Spinal cord (tissue), 10 donors: ENCODE measurements at places on chromosomes 6 and 20. TPM values are rescaled to one million over a fixed set of nuclear protein-coding genes. Genes with fewer than 3 reads are reported as not detected.

The C6orf132 gene
- total RNA-seq, result 0.10 TPM

The DUSP15 gene
- total RNA-seq, result 13.3 TPM

The SLC22A16 gene
- 1.3 TPM for total RNA-seq

The SASH1 gene
- 77.3 TPM for total RNA-seq

The TTPAL gene
- 11.4 TPM for total RNA-seq

The JAG1 gene
- 63.4 TPM for total RNA-seq

The RWDD2A gene
- 11.4 TPM for total RNA-seq

The LGSN gene
- total RNA-seq, result 0.39 TPM

The LHFPL5 gene
- total RNA-seq, result 0.79 TPM

The RNF182 gene
- 25.6 TPM for total RNA-seq

The GLO1 gene
- 159 TPM for total RNA-seq

The ELOVL4 gene
- 78.2 TPM for total RNA-seq

The JPH2 gene
- total RNA-seq, result 1.7 TPM

The MUC21 gene
- total RNA-seq, result not detected

The TLDC2 gene
- 0.28 TPM for total RNA-seq

The CCM2L gene
- 3.8 TPM for total RNA-seq

The TTLL9 gene
- total RNA-seq, result 12.1 TPM

The CTCFL gene
- 0.28 TPM for total RNA-seq

The SCGN gene
- total RNA-seq, result 2.9 TPM

The PET117 gene
- total RNA-seq, result 12.7 TPM

The ANGPT4 gene
- 0.39 TPM for total RNA-seq

The ARMC12 gene
- 0.99 TPM for total RNA-seq

The CYP39A1 gene
- 8.6 TPM for total RNA-seq

The WTAP gene
- 98.1 TPM for total RNA-seq

The PTPRK gene
- total RNA-seq, result 63.4 TPM

The PCMTD2 gene
- total RNA-seq, result 79.6 TPM

The FOXF2 gene
- total RNA-seq, result 7.6 TPM

The SIM1 gene
- 1.2 TPM for total RNA-seq

The AFG1L gene
- total RNA-seq, result 11.3 TPM

The FAM184A gene
- 30.3 TPM for total RNA-seq

The TRIM15 gene
- not detected for total RNA-seq

The CALHM4 gene
- total RNA-seq, result 0.30 TPM

The GNRH2 gene
- total RNA-seq, result 0.44 TPM

The CYP24A1 gene
- 0.28 TPM for total RNA-seq

The PSORS1C2 gene
- total RNA-seq, result not detected

The HSPA12B gene
- total RNA-seq, result 4.1 TPM

The ZNF133 gene
- total RNA-seq, result 24.2 TPM

The MAS1 gene
- total RNA-seq, result 0.10 TPM

The PKHD1 gene
- 0.11 TPM for total RNA-seq

The DNMT3B gene
- 3.3 TPM for total RNA-seq

The APOBEC2 gene
- total RNA-seq, result 1.1 TPM

The SPATA2 gene
- 5.4 TPM for total RNA-seq

The PDYN gene
- total RNA-seq, result 1.2 TPM

The ADGRB3 gene
- total RNA-seq, result 26.9 TPM

The UNC5CL gene
- total RNA-seq, result 0.20 TPM

The LRP11 gene
- total RNA-seq, result 18.0 TPM

The C6orf58 gene
- total RNA-seq, result 0.17 TPM

The TMEM151B gene
- total RNA-seq, result 9.3 TPM
